ENCODE measurements at places on chromosomes 3 and 15. TPM values are rescaled to one million over a fixed set of nuclear protein-coding genes. Genes with fewer than 3 reads are reported as not detected.

Gene CMTM7
- 16.2 TPM for total RNA-seq

Gene LRTM1
- not detected for total RNA-seq

Gene RAD18
- 15.7 TPM for total RNA-seq

Gene BLM
- total RNA-seq: 7.3 TPM

Gene GOLGA6D
- not detected for total RNA-seq

Gene CYP11A1
- not detected for total RNA-seq

Gene UPK1B
- total RNA-seq: not detected

Gene FBXW12
- not detected for total RNA-seq

Gene PRKCD
- total RNA-seq: 5.5 TPM

Gene CEP70
- total RNA-seq: 21.0 TPM

Gene LRRC15
- total RNA-seq: not detected

Gene MKRN2OS
- not detected for total RNA-seq

Gene TLR9
- not detected for total RNA-seq

Gene PPIP5K1
- 6.8 TPM for total RNA-seq

Gene SLITRK3
- not detected for total RNA-seq

Gene P2RY12
- total RNA-seq: not detected

Gene RASGRF1
- total RNA-seq: not detected

Gene SCAMP5
- 9.4 TPM for total RNA-seq

Gene HGD
- total RNA-seq: 0.32 TPM

Gene SATB1
- total RNA-seq: 7.0 TPM

Gene PDCD6IP
- 89.7 TPM for total RNA-seq

Measured in epithelial cell of umbilical artery (primary cell).